ENCODE measurements at places on chromosomes 16 and 17. TPM values are rescaled to one million over a fixed set of nuclear protein-coding genes. Genes with fewer than 3 reads are reported as not detected.

The MRPS7 gene
- 93.7 TPM for total RNA-seq

The METTL16 gene
- 55.9 TPM for total RNA-seq

DNA sequence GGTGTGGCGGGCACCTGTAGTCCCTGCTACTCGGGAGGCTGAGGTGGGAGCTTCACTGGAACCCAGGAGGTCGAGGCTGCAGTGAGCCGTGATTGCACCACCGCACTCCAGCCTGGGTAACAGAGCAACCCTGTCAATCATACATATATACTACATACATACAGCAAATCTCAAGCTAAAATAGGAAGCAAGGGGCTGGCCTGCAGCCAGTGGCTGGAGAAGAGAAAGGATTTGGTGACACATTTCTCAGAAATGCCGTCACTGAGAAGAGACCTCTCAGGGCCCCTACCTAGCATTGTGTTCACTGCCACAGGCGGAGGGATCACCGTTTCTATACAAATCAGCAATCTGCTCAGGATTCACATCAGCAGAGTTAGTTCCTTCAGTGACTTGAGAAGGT is 16.9 kb downstream of the NARF start:
- no peak for DNase-seq

GRCh38 chr17:58320163-58320558 is 8.4 kb downstream of the TSPOAP1 start:
- no peak for DNase-seq

The ZG16B gene
- total RNA-seq: not detected

DNA sequence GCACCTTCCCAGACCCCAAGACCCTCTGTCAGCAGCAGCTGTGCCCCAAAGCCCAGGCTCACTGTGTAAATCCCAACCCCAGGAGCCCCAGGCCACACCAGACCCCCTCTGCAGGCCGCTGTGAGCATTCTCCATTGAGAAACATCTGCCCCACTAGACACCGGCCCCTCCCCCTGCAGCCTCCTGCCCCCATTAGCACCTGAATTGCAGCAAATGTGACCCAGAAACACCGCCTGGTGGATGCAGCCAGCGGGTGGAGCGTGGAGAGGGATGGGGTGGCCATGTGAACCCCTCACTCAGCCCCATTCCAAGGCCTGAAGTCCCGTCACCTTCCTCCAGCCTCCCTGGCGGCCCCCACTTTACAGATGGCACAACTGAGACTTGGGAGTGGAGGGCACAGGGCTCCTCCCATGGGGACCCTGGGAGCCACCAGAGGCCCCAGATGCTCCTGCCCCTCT is 2.2 kb downstream of the UBALD1 start:
- peak; percentile 84 for DNase-seq

The CHST4 gene
- total RNA-seq: 6.8 TPM

DNA sequence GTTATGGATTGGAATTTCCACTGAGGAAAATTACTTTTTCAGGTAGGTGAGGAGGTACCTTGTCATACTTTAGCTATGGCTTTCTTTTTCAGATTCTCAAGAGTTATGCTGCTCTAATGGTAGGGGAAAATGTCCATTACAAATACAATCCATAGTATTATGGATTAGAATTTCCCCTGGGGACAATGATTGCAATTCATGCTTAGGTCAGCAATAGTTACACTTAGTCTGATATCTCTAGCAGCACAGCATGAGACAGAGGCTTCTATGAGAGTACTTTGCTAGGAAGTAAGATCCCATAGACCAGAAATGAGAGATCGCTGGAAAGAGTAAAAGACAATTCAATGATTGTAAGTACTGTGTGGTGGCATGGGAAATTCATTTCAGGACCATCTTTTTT is 949.5 kb upstream of the CDH8 start:
- no peak for DNase-seq

The NPIPB9 gene
- total RNA-seq: 1.8 TPM

The KIF2B gene
- not detected for total RNA-seq

- DNase-seq: peak; percentile 54
Observed at GRCh38 chr16:58128711-58129096, 477 bp downstream of the CFAP20 start.

GRCh38 chr16:17396762-17397498 is 73.8 kb downstream of the XYLT1 start:
- DNase-seq: no peak

The KRTAP4-9 gene
- not detected for total RNA-seq

The NDUFAF8 gene
- total RNA-seq: 60.1 TPM

DNA sequence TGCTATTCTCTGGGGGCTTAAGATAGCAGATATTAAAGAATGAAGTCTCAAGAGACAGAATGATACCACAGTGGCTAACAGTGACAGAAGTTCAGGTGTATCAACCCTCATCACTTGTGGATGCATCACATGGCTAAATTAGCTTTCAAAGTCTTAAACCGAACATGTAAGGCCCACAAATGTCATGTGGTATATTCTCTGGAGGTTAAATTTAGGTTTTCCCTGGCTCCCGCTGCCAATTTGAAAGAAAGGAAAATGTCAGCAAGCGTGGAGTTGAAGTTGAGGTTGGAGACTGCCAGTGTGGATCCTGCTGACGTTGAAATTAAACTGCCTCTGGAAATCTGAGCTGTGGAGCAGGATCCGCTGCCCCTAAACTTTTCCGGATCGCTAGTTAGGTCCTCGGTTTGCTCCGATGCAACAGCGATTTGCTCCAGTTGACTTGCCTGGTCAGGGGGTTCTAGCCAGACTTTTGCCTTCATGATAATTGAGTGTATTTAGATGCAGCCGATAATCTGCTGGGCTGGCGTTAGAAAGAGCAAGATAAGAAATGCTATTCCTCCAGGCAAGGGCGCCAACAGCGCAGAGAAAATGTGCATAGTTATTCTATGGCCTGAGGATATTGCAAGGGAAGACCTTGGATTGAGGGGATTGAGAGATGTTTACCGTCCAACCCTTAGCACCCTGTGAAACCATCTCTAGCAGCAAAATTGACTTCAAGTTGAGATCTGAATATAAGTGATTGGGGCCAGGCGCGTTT is 443.9 kb downstream of the TMEM114 start:
- no peak for DNase-seq

GRCh38 chr16:84643180-84643583 is 5.1 kb upstream of the KLHL36 start:
- no peak for DNase-seq

The CSH2 gene
- total RNA-seq: not detected

DNA sequence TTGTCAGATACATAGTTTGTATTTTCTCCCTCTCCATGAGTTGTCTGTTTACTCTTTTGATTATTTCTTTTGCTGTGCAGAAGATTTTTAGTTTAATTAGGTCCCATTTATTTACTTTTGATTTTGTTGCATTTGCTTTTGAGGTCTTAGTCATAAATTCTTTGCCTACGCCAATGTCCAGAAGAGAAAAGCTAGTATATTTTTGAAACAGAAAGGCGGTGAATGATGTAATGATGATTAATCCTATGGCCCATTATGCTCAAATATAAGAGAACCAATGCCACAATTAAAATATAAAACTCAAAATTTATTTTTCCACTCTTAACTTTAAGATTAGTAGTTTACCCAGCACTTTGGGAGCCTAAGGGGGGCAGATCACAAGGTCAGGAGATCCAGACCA is 59.8 kb upstream of the SMIM36 start:
- DNase-seq: no peak

The SLC43A2 gene
- 11.8 TPM for total RNA-seq

GRCh38 chr16:11395008-11395948 is 50.0 kb downstream of the RMI2 start:
- no peak for DNase-seq

DNA sequence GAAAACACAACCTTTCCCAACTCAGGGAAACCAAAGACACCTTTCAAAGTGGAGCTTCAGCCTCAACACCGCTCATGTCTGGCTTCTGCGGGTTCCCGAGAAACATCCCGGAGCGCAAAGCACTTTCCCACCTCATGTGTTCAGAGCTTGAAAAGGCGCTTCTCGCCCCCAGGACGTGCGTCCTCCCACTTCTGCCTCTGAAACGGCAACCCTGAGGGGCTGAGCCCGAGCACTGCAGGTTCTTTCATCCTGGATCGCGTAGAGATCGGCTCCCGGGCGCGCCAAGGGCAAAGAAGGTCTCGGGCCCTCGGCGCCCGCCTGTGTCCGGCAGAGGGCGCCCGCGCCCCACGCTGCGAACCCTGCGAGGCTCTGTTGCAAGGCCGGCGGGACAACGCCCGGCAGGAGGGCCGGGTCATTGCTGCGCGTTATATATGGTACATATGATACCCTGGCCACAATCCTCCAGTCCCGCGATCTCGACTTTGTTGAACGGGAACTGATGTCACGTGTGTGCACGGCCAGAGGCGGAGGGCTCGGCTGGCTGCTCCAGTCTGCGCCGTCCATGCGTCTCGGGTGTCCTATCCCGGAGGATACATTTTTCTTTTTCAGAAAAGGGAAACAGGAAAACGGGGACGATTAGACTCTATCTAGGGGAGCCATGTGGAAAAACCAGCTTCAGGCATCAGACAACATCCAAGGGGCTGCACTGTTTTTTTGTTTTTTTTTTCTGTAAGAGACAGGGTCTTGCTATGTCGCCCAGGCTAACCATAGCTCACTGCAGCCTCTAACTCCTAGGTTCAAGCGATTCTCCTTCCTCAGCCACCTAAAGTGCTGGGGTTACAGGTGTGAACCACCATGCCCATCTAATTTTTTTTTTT is 19.1 kb downstream of the COQ7 start:
- DNase-seq: peak; percentile 87

DNA sequence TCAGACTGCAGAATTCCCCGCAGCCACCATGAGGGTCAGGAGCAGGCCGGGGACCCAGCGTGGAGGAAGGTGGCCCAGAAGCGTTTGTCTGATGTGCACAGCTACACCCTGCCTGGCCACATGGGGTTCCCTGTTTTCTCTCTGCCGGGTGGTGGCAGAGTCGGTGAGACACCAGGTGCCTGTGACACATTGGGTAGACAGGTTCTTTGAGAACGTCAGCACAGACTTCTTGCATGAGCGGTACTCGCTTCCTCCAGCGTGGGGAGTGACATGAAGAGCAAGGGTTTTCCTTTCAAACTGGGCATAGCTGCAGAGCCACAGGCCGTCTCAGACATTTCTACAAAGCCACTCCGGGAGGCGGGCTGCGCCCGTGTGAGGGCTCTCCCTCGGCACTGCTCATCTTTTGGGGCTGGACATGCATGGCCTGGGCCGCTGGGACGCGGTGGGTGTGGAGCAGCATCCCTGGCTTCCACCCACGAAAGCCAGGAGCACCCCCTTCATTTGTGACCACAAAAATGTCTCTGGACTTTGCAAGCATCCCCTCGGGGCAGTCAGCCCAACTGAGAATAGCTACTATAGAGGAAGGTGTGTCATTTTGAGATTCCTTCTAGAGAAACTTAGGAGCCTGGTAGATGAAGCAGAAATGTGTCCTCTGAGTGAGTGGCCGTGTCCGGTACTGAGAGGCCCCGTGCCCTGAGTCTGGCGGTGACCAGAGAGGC is 26.0 kb downstream of the NME3 start:
- DNase-seq: no peak

The SEC14L5 gene
- 4.1 TPM for total RNA-seq

The GINS2 gene
- total RNA-seq: 52.7 TPM

The MEFV gene
- total RNA-seq: not detected

- DNase-seq: peak; percentile 22
Observed at GRCh38 chr17:66593116-66593515, 241.8 kb upstream of the CACNG5 start.

- DNase-seq: no peak
Observed at GRCh38 chr17:67863624-67864247, 38.4 kb downstream of the BPTF start.

The TP53TG3C gene
- total RNA-seq: not detected

- DNase-seq: no peak
Observed at GRCh38 chr17:67388986-67389385, 11.9 kb downstream of the PITPNC1 start.

DNA sequence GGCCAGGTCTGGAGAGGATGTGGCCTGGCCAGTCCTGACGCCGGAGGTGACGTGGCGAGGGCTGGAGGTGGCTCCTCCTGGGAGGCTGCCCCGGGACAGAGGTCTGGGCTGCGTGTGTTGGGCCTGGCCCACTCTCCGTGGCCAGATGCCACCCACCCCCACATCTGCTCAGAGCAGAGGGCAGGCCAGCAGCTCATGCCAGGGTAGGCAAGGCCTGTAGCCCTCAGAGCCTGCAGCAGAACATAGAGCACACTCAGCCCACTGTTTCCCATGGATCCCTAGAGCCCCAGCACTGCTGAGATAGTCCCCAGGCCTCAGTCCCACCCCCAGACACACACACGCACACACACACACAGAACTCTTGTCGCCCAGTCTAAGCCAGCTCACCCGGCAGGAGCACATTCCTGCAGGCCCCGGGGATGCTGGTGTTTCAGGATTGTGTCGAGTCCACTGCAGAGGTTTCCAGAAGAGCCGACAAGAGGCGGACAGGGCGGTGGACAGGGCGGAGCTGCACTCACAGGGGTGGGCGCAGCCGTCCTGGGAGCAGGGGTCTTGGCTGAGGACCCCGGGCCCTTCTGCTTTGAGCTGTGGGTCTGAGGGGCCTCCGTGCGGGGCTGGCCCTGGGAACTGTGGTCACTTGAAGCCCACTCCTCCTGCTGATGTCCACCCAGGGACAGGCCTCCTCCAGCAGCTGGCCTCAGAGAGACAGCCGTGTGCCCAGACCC is 33.4 kb downstream of the SOX8 start:
- DNase-seq: no peak

- peak; percentile 54 for DNase-seq
Observed at GRCh38 chr17:34110315-34110714, 144.8 kb upstream of the CCL2 start.

The CCDC200 gene
- total RNA-seq: not detected
